ENCODE measurements at places on chromosomes 4 and X.
A peak's percentile ranks its signal among the peaks of the same experiment; 100 is the strongest.

DNA sequence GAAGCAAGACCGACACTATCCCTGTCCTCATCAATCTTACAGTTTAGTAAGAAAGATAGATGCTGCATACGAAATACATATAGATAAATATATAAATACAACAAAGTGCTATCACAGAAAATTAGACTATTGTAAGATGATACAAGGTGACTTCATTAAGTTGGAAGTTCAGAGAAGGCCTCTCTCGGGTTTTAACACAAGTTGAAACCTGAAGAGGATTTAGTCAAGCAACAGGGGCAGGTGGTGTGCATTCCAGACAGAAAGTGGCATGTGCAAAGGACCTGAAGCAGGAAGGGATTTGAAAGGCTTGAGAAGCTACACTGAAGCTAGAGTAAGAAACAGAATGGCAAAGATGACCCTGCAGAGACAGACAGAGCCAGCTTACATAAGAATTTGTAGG, 36.5 kb downstream of the USP46 start:
- no peak for DNase-seq

DNA sequence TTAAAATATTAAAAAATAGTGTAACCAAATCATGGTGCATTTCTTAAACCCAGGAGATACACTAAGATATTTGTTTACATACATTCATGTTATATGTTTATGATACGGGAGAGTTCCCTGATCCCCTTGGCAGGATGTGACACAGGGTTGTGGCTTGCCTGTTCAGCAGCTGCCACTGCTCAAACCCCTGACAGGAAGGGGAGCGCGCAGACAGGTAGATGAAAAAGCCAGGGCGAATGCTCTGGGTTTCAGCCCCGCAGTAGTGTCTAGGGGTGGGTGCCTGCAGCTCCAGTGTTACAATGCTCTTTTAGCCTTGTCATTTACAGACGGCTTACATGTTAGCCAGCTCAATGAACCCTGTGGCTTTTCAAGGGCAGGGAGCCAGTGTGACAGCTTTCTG, 1343.8 kb upstream of the IGFBP7 start:
- DNase-seq = no peak

DNA sequence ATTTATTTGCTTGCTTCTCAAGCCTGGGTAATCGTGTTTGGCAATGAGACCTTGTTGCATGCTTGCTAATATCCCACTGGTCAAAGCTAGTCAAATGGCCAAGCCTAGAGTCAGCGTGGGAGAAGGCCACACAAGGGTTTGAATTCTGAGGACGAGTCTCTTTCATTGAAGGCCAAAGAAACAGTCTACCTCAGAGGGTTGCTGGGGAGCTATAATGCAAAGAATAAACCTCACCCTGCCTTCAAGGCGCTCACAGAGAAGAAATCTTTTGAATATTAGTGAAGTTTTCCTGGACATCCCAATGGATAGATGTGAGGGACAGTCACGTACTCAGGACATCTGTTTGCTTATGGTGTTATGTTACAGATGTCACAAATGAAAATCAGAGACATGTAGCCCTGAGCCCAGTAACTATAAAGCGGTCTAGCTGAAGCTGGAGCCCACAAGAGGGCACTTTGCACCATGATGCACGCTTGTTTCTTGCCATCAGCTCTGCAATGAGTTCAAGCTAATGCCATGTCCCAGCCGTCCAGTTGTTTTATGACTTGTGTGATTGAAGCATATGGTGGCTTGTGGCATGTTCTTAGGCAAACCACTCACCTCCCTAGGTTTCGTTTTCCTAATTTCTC, 1.1 kb upstream of the TLR3 start:
- peak; percentile 30 for DNase-seq

- no peak for DNase-seq
These were observed 2284.8 kb downstream of the ARAP2 start for GRCh38 chr4:33959519-33959918.

DNA sequence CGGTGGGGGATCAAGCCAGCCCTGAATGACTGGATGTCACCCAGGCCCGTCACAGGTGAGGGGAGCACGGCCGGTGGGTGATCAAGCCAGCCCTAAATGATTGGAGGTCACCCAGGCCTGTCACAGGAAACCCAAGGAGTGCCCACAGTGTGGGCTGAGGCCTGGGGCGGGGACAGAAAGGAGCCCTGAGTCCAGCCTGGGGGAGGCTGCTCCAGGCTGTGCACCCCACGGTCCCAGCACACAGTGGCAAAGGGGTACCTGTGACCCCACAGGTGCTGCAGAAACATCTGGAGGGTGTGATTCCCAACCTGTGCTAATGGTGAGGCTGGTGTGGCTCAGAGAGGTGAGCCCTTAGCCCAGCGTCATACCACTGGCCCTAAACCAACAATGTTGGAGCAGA, 6.2 kb upstream of the CPLX1 start:
- no peak for DNase-seq

DNA sequence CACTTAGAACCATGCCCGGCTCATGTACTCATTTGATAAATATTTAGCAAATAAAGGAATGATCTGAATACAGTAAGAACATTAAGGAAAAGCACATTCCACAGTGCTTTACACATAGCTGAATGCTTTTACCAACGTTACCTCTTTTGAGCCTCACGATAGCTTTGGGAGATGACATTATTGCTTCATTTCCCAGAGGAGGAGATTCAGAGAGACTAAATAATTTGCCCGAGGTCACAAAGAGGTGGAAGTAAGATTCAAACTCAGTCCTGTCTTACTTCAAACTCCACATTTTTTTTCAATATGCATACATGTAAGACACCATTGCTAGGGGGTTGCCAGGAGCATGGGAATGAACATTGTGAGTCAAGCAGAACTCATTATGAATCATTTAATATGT, 538.5 kb downstream of the BCOR start:
- no peak for DNase-seq

GRCh38 chrX:97189668-97190067, 306.0 kb downstream of the RPA4 start:
- no peak for DNase-seq

GRCh38 chrX:42000836-42001235, 77.5 kb upstream of the CASK start:
- DNase-seq = no peak

- DNase-seq = no peak
These were observed 880.4 kb upstream of the AGA start for GRCh38 chr4:178322524-178323183.

- no peak for DNase-seq
These were observed 2387.7 kb upstream of the TENM3 start for GRCh38 chr4:179855469-179855868.

GRCh38 chr4:17624821-17625220, 10.4 kb downstream of the MED28 start:
- no peak for DNase-seq

GRCh38 chrX:152904151-152905080, 6.5 kb downstream of the ZNF185 start:
- peak; percentile 75 for DNase-seq

GRCh38 chrX:14902537-14902936, 29.3 kb downstream of the MOSPD2 start:
- no peak for DNase-seq

GRCh38 chr4:37802068-37802666, 24.3 kb upstream of the PGM2 start:
- DNase-seq = peak; percentile 39

DNA sequence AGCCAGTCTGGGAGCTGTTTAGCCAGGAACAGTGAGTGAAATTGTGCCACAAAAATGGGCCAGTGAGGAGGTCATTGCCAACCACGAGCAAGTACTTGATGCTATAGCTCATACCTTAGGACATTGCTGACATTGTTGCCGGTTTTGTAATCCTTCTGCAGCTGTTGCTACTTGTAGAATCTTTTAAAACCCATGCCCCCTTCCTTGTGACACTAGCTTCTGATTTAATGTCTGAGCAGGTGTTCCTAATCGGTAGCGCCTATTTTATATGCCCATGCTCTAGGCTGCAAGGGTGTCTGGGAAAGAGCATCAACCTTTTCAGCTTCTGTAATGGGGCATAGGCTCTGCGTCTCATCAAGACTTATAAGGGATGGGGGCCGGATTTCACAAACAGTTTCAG, 2.6 kb downstream of the POLA1 start:
- DNase-seq = no peak

GRCh38 chrX:139475432-139475831, 55.1 kb upstream of the F9 start:
- no peak for DNase-seq

DNA sequence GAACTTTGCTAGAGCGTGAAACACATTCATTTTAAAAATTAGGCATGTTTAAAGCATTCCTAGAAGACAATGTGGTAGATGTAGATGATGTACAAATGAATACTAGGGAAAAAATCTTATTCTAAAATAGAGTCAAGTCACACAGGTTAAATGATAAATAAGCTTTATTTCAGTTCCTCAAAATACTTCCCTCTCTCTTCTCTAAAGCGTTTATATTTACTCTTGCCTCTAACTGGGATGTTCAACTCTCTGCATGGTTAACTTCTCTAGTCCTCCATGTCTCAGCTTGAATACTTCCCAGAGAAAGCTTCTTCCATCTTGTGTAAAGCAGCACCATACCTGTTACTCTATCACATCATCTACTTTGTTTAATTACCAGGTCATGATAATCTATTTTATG, 30.9 kb upstream of the GLRA3 start:
- no peak for DNase-seq

GRCh38 chr4:30385650-30386049, 334.5 kb upstream of the PCDH7 start:
- no peak for DNase-seq

GRCh38 chr4:180817529-180817928, 1425.7 kb upstream of the TENM3 start:
- no peak for DNase-seq

DNA sequence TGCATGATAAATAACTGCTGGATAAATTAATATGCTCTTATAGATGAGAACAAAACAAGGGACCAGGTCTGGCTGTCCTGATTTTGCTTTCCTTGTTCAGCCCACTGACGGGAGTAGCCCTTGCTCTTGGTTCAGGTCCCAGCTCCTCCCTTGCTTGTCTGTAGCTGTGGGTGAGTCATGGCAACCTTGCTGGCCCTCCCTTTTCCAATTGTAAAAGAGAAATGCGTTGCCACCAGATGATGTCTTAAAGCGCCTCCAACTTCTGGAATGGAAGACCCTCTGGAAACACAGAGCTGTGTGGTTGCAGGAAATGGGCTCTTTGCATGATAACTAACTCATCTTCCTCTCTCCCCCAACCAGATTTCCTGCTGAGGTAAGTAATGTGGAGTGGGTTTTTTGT, 171.4 kb downstream of the AASDH start:
- no peak for DNase-seq

DNA sequence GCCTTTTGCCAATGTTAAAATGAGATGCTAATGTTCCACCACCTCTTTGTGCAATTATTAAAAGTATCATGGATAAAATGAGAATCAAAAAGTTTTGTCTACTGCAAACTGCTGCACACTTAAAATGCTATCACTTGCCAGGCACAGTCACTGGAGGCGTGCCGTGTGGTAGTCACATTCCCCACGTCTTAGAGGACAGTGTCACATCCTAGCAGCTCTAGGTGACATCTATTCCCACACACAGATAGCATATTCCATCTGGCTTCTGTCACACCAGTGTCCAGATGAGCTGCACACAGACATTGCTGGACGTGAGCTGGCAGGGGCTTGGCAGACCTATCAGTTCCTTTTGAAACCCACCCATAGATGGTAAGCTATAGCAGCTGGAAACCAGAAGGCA, 47.0 kb downstream of the NSG1 start:
- DNase-seq = no peak

DNA sequence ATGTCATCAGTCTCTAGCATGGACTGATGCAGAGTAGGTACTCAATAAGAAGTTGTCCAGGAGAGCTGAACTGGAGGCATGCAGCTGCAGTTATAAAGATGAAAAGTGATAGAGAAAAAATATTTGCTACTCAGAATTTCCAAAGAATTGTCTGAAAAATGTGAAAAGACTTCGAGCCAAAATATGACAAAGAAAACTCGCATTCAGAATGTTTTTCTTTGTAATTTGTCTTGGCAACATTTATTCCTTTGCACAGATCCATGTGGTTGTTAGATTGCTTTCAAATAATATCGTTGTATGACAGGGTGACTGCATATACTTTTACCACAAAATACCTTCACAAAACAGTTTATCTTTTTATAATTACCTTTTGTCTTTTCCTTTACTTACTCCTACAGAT, 128.0 kb upstream of the SLC4A4 start:
- no peak for DNase-seq

DNA sequence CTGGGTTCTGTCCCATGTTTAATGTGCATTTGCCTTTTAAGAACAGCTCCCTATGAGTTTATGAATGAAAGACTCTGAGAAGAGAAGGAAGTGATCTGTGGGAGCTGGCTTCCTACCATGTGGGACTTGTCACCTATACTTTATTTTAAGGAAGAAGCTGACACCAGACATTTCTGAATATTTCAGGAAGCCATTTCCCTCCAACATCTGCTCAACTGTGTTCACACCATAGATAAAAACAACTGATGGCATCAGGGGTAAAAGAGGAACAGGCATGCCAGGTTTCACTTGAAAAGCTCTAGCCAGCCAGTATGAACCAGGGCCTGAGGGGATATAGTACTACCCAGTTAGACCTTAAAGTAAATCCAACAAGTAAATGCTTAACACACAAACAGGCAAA, 116.0 kb downstream of the COL4A6 start:
- no peak for DNase-seq

DNA sequence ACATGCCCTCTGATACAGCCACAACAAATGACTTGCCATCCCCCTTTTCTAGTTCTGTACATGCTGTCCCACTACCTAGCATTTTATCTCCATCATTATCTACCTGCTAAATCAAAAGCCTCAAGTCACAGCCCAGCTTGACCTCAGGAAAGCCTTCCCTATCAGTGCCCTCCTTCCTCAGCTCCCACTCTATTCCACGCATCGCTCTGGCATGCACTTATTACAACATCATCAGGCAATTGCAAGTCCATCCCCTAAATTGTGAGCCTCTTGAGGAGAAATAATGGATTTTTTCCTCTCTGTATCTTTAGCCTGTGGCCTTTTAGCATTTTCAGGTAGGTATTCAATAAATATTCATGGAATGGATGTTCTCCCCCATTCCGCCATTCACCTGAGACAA, 5.7 kb downstream of the ARL13A start:
- DNase-seq = no peak

Data from WTC11 (cell line).